ENCODE measurements at places on chromosomes 3 and 15.

GRCh38 chr15:55743729-55744655 is 1.0 kb upstream of the PRTG start:
- no peak for DNase-seq

DNA sequence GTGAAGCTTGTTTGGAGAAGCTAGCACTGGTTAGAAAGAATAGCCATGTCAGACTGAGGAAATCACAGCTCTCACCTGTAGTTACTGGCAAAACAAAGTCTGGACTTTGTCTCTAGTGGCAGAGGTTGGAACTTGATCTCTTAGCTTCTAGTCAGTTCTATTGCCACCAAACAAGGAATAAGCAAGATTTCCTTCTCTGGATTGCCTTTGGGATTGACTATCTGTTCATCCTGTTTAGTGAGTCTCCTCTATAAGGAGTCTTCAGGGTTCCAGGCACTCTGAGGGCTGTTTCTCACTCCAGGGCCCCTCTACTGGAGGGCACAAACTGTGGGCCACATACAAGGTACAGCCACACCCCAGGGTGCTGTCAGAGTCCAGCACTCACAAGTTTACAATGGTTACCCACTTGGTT is 426.6 kb upstream of the THBS1 start:
- no peak for DNase-seq

GRCh38 chr3:58567251-58567515 is 10.0 kb downstream of the FAM107A start:
- DNase-seq = no peak

GRCh38 chr3:155753038-155753639 is 8.3 kb upstream of the PLCH1 start:
- peak; percentile 24 for DNase-seq

- DNase-seq = no peak
Observed at GRCh38 chr3:161070980-161071663, 34.0 kb downstream of the B3GALNT1 start.

DNA sequence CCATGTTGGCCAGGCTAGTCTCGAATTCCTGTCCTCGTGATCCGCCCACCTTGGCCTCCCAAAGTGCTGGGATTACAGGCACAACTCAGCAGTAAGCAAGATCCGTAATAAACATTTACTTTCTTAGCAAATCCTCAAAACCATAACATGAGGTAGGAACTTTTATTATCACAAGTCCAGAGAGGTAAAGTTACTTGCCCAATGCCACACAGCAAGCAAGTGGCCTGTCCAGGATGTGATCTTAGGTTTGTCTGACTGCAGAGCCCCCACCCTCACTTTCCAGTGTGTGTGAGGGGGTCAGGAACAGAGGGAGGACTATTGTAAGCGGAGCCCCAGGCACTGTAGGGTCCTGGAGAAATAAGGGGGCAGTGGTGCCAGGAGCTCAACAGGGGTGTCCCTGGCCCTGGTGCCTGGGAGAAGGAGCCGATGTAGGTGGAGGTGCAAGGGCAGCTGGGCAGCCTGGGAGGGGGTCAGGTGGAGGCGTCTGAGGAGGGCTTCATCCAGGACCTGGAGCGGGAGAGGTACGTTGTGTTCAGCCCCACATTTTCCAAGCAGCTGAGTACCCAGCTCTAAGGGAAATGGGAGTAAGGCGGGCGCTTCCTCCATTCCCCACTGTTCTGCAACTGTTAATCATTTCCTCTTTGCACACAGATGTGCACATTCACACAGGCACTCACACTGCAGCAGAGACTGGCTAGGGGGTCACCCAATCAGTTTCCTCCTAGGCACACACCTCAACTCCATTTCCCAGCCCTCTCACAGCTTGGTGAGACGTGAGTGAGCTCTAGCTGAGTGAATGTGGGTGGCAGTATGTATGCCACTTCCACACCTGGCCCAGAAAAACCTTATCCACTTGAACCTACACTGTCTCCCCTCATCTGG is 5.9 kb downstream of the RPUSD3 start:
- DNase-seq = no peak

DNA sequence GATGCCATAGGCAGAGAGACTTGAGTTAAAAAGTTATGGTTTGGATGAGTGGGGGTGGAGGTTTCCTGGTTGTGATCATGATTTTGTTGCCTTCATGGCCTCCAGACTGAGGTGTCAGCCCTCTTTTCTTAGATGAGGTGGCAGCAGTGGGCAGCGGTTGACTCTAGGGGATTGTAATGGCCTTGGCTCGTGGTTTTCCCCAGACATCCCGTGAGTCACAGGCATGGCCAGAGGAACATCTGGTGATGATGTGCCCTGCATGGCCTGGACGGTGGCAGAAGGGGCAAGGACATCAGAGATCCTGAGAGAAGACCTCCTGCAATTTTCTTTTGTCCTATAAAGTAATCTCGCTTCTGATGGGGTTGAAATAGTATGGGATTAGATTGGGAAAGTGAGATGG is 12.4 kb downstream of the RETNLB start:
- DNase-seq = no peak

GRCh38 chr3:112459750-112460149 is 39.5 kb downstream of the BTLA start:
- no peak for DNase-seq

DNA sequence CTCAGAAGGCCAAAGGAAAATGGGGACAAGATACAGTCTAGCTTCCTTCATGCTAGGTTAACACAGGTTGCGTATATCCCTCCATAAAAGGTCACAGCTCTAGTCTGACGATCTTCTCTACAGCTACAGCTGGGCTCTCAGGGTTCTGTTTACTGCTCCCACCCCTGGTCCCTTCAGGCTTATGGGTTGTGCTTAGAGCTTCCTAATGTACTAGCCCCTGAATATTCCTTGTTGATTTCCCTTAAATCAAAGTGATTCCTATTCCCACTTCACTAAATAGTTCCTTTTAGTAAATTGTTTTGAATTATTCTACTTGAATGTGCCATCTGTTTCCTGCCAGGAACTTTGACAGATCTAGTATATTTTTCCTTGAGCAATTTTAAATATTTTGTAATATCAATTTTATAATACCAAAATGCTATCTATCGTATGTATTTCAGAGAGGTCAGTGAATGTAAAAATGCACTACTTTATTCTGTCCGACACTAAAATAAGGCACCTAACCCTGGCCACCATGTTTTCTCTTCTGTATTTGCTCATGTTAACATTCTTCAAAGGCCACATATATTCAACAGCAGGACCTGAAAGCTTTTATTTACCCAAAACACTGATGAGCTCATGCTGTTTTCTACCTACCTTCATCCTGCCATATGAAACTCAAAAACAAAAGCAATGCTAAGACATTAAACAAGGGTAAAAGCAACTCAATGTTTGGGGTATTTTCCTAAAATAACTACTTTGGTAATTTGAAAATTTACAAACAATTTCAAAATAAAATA is 92.8 kb upstream of the TGFBR2 start:
- no peak for DNase-seq

DNA sequence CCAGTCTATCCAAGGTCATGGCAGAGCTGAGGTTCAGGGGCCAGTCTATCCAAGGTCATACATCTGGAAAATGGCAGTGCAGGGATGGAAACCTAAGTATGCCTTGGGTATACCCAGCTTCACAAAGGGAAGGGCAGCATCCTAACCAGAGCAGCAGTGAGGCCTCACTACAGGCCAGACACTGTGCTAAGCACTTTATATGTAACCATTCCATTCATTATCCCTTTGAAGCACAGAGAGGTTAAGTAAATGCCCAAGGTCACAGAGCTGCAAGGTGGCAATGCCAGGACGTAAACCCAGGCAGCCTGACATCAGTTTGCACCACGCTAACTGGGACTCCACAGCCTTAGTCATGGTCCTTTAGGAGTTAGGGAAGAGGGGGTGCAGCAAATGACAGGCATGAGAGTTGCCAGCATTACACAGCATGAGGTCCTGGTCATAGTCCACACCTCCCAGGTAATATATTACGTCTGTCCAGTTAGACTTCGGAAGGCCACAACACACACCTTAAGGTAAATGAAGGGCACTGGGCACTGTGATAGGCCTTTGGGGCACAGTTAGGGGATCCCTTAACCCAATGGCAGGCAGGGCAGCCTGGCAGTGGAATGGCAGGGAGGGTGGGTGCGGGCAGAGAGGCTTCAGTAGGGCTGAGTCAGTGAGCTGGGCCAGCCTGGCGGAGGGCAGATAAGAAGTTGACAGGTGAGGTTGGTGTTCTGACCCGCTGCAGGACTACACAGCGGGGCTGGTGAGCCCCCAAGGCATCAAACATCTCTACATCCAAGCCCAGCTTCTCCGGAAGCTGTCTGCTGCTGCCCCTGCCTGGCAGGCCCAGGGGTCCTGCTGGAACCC is 21.1 kb upstream of the CORO2B start:
- no peak for DNase-seq

- DNase-seq = peak; percentile 21
Observed at GRCh38 chr3:160885791-160886286, 129.8 kb downstream of the PPM1L start.

GRCh38 chr3:30269751-30270445 is 336.5 kb upstream of the TGFBR2 start:
- DNase-seq = no peak

All from Caco-2 (cell line).